Ovary (tissue), 10 donors: ENCODE measurements at places on chromosomes 13 and 19. TPM values are rescaled to one million over a fixed set of nuclear protein-coding genes. Genes with fewer than 3 reads are reported as not detected.

- DNase-seq: no peak
These were observed 63.1 kb upstream of the RNF113B start for GRCh38 chr13:98240135-98240534.

SLC7A9 gene
- 0.95 TPM for total RNA-seq

UNC13A gene
- 0.15 TPM for total RNA-seq

DNA sequence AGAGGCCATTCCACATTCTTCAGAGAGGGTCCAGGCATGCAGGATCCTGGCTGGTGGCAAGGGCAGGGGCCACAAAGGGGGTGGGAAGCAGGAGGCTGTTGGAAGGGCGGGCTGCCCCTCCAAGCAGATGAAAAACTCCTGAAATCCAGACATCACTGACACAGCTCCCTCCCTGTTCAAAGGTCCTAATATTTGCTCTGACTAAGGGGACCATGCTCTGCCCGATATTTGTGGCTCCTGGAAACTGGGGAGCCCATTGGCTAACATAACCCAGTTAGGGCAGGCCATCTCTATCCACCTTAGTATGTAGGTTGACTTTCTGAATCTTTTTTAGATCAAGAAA lies 3.3 kb upstream of the CDX2 start:
- no peak for DNase-seq

DNA sequence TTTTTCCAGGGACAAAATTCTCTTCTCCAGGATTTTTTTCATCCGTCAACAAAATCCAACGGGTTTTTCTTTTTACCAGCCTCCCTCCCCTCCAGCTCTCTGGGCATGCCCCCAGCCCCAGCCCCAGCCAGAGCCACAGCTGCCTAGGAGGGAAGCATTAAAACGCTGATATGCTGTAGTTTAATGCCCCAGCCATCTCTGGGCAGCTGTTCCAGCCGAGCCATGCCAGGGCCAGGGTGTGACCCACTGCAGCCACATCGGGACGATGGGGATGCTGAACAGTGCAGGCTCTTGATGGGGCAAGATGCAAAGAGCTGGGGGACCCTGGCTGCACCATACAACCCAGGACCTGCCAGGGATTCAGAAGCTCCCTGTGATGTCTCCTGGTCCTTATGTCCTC lies 32.1 kb downstream of the TSHZ3 start:
- no peak for DNase-seq

GRCh38 chr13:28318496-28318895 lies 176.4 kb downstream of the FLT1 start:
- DNase-seq: no peak

GRCh38 chr13:40102854-40103253 lies 447.4 kb downstream of the COG6 start:
- DNase-seq: no peak

GRCh38 chr19:10513223-10513622 lies 4.0 kb downstream of the S1PR5 start:
- no peak for DNase-seq

RNF113B gene
- not detected for total RNA-seq
